Mucosa of gallbladder (tissue), 1 donor: ENCODE measurements at places on chromosomes 5 and 9. TPM values are rescaled to one million over a fixed set of nuclear protein-coding genes. Genes with fewer than 3 reads are reported as not detected.

DNA sequence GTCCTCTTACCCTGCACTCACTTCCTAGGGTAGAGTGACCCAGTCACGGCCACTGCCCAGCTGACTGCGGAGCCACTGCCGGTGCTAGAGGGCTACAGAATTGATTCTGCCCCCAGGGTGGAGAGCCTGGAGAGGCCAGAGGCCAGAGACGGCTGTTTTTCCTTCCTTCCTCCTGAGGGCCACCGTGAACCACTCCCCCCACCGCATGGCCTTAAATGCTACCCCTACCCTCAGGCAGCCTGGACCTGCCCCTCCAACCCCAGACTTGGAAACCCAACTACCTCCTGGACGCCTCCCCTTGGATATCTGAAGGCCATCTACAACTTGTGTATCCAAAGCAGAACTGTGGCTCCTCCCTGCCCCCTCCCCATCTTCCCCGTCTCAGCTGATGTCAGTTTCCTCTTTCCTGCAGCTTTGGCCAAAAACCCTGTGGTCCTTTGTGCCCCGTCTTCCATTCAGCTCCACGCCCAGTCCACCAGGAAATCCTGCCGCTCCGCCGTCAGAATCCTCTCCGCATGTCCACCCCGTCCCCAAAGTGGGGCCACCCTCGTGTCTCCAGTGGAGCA lies 16.3 kb downstream of the SH2D3C start:
- no peak for DNase-seq

- DNase-seq = no peak
These were observed 222.1 kb downstream of the HSPA4 start for GRCh38 chr5:133273661-133274596.

DNA sequence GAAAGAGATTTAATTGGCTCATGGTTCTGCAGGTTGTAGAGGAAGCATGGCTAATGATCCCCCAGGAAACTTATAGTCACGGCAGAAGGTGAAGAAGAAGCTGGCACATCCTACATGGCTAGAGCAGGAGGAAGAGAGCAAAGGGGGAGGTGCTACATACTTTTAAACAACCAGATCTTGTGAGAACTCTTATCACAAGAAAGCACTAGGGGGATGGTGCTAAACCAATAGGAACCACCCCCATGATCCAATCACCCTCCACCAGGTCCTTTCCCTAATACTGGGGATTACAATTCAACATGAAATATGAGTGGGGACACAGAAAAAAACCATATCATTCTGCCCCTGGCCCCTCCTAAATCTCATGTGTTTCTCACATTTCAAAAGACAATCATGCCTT lies 147.2 kb upstream of the EPB41L4A start:
- DNase-seq = no peak

The SH3TC2 gene
- 2.7 TPM for total RNA-seq

- DNase-seq = no peak
These were observed 26.0 kb downstream of the SKP2 start for GRCh38 chr5:36177715-36178523.

DNA sequence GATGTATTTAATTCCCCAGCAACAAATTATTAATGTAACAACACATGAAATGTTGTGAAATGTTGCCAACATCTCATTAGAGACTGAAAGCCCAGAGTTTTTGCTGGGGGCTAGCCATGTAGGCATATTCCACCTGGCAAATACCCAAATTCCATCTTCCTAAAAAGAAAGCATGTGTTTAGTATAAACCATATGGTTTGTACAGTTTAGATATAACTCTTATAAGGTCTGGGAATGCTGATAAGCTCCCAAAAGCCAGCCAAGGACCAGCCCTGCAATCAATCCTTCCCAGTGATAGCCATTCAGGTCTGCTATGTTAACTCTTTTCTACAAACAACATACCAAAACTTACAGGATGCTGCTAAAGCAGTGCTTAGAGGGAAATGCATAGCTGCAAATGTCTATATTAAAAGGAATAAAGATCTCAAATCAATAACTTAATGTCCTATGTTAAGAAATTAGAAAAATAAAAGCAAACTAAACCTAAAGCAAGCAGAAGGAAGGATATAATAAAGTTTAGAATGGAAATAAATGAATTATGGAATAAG lies 158.9 kb downstream of the AUH start:
- no peak for DNase-seq

The AHRR gene
- 3.5 TPM for total RNA-seq

The TNPO1 gene
- 99.6 TPM for total RNA-seq

DNA sequence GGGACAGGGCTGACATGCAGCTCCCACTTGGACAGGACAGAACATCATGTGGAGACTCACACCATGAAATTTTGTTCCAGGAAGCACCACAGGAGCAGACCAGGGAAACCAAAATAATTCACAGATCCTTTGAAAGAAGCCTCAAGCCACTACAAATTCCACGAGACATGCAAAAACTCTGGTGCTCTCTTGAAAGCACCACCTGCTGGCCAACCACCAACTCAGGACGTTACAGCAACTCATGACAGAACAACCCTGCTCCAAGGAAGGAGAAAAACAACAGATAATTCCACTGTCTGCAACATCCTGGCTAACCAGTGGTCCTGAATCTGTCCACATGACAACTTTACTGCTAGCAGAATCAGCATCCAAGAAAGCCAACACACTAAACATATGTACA lies 516.0 kb downstream of the SPATA31D1 start:
- no peak for DNase-seq

The NUTM2G gene
- not detected for total RNA-seq

DNA sequence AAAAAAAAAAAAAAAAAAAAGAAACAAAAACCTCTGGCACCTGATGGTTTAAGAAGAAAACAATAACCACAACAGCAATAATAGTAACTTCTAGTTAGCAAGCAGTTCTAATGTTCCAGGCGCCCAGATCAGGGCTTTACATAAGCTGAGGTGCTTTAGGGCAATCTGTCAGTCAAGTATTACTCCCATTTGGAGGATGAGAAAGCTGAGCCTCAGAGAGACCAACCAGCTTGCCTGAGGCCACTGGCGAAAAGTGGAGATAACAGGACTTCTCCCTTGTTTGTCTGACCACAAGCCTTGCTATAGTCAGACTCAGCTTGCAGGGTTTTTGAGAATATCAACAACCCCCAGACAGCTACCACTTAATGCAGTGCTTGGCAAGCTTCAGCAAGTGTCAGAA lies 83.5 kb upstream of the BOD1 start:
- DNase-seq = no peak

DNA sequence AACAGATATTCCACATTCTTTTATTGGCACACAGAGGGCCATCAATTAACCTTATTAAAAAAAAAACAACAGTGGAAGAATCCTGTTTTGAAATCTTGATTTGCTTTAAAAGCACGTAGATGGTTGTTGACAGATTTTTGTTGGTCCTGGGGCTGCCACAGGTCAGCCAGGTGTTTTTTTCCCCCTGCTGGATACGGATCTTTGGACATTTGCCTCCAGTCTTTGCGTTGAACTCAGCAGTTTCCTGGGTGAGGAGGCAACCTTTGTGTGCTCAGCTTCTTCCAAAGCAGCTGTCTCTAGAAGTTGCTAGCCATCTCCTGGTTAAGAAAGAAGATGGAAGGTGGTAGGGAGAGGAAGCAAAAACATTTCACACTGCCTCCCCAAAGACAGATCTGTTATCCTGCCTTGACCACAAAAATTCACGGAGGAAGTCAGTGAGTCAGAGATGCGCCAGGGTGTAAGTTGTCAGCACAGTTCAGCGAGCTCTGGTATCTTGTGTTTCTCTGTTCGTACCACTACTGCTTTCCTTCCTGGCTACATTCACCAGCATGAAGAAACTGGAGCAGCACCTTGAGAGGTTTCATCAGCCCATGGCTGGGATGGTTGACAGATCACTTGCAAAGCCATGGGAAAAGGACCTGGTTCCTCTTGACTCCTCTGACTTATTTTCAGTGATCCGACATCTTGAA lies 207.3 kb downstream of the ARHGAP26 start:
- DNase-seq = no peak

- no peak for DNase-seq
These were observed 46.1 kb upstream of the RAI14 start for GRCh38 chr5:34609951-34610441.

DNA sequence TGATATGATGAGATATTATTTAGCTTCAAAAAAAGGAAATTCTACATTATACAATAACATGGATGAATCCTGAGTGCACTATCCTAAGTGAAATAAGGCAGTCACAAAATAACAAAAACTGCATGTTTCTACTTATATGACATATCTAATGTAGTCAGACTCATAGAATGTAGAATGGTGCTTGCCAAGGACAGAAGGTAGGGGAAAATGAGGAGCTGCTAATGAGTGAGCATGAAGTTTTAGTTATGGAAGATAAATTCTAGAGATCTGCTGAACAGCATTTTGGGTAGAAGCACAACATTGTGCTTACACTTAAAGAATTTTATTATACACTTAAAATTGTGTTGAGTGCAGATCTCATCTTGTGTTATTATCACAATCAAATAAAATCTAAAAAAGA lies 812.4 kb downstream of the KCTD16 start:
- no peak for DNase-seq

- DNase-seq = no peak
These were observed 5.8 kb downstream of the POU4F3 start for GRCh38 chr5:146344155-146345118.

The RHOBTB3 gene
- total RNA-seq = 38.6 TPM

DNA sequence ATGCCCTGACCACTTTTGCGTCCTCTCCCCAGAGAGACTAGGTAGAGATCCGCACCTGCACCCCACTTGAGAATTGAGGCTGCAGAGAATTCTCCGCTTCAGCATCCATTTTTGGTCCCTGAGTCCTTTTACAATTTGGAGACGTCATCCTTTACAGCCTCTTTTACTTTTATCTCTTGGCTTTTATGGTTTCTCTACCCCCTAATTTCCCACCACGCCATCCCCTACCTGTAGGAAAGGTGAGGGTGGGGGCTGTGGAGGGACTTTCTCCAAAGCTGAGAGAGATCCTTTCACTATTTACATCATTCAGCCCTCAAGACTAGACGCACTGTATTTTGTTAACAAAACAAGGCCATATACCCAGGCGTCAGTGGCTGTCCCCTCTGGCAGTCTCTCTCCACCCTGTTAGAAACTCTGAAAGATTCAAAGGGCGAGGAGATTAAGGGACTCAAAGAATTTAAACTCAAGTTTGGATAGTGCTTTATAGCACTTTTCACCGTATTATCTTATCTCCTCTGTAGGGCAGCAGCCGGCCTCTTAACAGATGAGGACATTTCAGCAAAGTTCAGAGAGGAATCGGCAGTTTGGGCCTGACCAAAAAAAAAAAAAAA lies 1.7 kb downstream of the MSX2 start:
- DNase-seq = no peak

The TRIM36 gene
- total RNA-seq = 1.3 TPM

DNA sequence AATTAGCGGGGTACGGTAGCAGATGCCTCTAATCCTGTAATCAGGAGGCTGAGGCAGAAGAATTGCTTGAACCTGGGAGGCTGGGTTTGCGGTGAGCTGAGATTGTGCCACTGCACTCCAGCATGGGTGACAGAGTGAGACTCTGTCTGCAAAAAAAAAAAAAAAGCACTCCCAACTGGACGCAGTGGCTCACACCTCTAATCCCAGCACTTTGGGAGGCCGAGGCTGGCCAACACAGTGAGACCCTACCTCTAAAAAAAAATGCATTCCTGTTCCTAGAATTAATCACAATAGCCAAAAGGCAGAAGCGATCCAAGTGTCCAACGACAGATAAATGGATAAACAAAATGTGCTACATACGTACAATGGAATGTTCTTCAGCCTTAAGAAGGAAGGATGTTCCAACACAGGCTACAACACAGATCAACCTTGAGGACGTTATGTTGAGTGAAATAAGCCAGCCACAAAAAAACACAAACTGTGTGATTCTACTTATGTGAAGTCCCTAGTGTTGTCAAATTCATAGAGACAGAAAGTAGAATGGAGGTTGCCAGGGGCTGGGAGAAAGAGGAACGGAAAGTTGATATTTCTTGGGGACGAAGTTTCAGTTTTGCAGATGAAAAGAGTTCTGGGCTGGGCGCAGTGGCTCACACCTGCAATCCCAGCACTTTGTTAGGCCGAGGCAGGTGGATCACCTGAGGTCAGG lies 13.8 kb downstream of the FAM78A start:
- DNase-seq = no peak

GRCh38 chr9:69617006-69617405 lies 55.2 kb downstream of the APBA1 start:
- no peak for DNase-seq

The ABCA1 gene
- 36.4 TPM for total RNA-seq

DNA sequence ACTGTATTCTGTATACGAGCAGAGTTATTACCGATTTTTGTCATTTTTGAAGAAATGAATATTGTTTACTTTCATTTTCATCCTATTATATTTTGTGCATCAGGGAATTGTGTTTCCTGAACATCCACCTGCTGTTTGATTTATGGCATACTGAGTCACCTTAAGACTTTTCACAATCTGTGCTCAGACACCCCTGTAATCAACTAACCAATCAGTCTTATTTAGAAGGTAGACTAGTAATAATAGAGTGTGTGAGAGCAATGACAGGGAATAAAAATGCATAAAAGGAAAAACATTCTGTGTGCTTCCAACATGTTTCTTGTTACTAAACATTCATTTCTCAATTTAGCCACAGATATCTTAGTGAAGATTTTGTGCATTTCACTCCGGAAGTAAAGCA lies 1413.6 kb upstream of the ACO1 start:
- DNase-seq = no peak

DNA sequence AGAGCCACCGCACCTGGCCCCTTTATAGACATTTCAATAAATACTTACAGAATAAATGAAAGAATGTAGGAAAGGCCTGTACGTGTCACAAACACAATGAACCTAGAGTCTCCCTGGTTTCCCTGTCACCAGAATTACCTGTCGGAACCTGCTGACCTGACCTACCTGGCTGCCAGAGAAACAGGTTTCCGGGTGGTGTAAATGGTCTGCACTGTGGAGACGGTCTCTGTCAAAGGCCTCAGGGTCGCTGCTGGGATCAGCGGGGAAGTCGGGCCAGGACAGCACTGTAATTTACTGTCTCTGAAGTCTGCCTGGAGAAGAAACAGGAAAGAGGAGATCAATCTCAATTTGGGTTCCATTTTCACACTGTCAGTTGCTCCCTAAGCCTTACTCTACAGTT lies 9.3 kb upstream of the FRRS1L start:
- DNase-seq = no peak

DNA sequence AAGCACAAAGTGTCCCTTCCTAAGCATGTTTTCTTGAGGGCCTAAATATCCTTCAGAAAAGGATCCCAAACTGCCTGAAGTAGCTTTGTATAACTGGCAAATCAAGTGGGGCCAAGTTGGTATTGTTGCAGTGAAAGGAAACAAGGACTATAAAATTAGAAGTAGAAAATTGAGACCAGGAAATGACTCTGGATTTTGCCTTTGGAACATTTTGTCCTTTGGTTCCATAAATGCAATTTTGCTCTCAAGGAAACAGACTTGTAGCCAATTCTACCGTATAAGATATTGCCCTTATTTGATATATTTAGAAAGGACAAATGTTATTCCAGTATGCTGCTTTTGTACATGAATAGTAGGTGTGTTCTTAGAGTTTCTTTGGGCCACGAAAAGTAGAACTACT lies 34.4 kb downstream of the RABGAP1 start:
- no peak for DNase-seq

DNA sequence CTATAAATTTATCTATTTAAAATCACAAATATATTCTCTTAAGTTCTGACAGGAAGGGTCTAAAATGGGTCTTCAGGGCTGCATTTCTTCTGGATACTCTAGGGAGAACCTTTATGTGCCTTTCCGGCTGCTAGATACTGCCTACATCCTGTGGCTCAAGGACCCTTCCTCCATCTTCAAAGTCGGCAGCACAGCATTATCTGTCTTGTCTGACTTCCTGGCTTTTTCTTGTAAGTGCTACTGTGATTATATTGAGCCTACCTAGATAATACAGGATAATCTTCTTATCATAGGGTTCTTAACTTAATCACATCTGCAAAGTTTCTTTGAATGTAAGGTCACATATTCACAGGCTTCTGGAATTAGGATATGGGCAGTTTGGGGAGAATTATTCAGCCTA lies 943.8 kb upstream of the TYRP1 start:
- no peak for DNase-seq
